Pancreas (tissue), 10 donors: ENCODE measurements at places on chromosomes 6 and 20. TPM values are rescaled to one million over a fixed set of nuclear protein-coding genes. Genes with fewer than 3 reads are reported as not detected.

DNA sequence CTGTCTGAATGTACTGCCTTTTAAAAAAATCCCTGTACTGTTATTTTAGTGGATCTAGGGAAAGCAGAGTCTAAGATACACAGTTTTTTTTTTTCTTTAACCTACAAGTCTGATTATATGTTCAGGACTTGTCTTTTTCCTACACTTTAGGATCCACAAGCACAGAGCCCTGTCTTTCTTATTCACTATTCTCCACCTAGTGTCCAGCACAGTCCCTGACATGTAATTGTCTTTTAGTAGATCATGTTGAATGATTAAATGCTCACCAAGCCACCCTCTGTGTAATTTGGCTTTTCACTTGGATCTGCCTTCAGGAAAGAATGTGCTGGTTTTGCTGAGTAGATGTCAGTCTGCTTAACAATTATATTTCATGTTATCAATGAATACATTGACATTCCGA lies 35.8 kb upstream of the YWHAB start:
- DNase-seq = no peak

GRCh38 chr6:17600527-17601385 lies 654 bp downstream of the FAM8A1 start:
- DNase-seq = peak; percentile 53

DNA sequence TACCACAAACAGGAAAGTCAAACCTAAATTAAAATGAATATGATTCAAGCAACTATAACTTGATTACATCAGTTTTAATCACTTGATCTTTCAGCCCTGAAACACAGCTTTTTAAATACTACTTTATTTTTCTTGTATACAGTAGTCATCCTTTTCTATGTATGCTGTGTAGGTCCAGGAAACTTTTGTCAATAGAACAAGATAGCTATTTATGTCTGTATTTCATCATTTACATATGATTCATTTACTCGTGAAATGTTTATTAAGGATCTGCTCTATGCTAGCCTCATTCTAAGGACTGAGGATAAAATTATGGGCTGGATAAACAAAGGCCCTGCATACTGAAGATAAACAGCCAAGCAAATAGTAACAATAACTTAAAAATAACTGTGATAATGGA lies 930.2 kb downstream of the TFAP2A start:
- no peak for DNase-seq

DNA sequence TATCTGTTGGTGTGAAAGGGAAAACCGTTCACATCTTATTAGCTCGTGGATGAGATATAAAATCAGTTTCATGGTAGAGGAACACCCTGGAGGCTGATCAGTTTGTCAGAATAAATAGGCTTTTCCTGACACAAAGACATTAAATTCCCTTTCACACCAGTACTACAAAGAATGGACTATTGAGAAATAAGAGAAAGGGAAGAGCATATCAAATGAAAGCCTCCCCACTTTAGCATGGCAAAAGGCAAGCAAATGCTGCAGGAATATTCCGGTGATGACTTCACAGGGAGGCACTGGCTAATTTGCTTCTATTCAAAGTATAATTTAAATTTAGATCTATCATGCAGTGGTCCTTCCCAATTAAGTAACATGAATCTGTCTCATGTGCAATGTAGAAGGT lies 115.9 kb upstream of the AGPAT4 start:
- no peak for DNase-seq

GRCh38 chr6:127939442-127940066 lies 38.7 kb upstream of the THEMIS start:
- no peak for DNase-seq

- DNase-seq = peak; percentile 76
Measured at GRCh38 chr20:57748601-57749130, 38.9 kb upstream of the PMEPA1 start.

DNA sequence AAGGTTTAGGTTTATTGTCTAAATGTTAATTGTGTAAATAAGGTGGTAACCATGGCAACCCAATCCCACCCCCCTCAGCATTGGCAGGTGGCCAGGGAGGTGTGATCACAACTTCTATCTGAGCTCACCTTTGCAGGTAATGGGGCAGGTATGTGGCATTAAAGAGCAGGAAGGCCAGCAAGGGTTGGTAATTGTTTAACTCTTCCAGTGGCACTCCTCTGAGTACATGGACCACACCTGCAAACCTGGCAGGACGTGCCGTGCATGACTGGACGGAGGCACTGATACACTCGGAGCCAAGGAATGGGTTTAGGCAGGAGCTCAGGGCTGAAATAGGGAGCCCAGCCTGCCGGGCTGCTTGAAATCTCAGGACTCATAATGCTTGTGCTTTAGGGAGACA lies 107.0 kb upstream of the BMP2 start:
- no peak for DNase-seq

- DNase-seq = no peak
Measured at GRCh38 chr6:155201461-155202226, 62.2 kb upstream of the CLDN20 start.

DSP gene
- 17.3 TPM for polyA plus RNA-seq
